ENCODE measurements at places on chromosomes 2 and 18.

DNA sequence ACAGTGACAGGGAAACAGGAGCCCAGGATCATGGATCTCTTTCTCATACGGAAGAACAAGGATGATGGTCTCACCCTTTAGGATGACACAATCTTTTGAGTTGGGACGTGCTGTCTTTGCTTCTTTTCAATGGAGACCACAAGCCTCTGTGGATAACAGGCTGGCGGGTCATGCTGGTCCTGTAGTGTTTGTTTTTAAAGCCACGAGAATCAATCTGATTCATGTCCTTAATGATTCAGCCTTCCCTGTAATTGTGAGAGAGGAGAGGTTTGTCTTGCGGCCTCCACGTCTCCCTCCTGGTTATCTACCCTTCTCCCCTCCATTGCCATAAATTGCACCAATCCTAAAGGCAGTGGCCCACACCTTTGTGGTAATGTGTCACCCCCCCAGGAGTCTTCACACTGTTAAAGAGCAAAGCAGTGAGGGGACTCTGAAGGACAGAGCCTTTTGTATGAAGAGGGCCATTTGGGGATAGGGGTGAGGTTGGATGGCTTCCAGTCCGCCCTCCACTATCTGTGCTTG, 87.7 kb upstream of the TGFA start:
- no peak for DNase-seq

DNA sequence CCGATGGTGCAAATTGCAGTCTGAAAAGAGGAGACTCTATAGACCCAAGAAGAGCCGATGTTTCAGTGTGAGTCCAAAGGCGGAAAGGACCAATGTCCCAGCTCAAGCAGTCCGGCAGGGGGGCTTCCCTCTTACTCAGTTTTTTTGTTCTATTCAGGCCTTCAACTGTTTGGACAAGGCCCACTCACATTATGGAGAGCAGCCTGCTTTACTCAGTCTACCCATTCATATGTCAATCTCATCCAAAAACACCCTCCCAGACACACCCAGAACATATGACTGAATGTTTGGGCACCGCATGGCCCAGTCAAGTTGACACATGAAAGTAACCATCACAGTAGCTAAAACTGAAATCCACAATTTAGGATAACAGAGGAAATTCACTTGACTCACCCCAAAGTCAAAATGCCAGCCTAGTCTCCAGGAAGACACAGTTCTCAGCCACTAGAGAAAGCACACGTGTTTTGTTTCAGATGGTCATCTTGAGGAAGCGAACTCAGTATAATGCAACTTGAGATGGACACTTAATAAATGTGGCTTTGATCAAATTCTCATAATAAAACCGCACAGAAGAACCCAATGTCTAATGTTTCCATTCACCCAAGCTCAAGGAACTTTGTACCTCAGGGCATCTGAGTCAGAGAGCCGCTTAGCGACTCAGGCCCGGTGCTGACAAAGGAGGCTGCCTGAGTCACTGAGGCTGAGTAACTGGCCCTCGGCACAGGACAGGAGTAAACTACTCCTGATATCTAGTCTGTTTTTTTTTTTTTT, 2.4 kb downstream of the FHL2 start:
- no peak for DNase-seq

GRCh38 chr2:130834091-130834930, 2.4 kb upstream of the ARHGEF4 start:
- DNase-seq, result no peak

- DNase-seq, result no peak
These were observed 200.5 kb downstream of the CPS1 start for GRCh38 chr2:210756855-210757254.

Measured in NCI-H1930 (cell line).